Chondrocyte (in vitro differentiated cells): ENCODE measurements at places on chromosomes 1 and 21. TPM values are rescaled to one million over a fixed set of nuclear protein-coding genes. Genes with fewer than 3 reads are reported as not detected.

CD2 gene
- not detected in 3 replicates for total RNA-seq

GRCh38 chr1:77671836-77672235, 10.6 kb downstream of the ZZZ3 start:
- DNase-seq = no peak
- H3K27ac ChIP-seq = no peak overlapping the region
- H3K4me1 ChIP-seq = peaks cover 41% of the 10 kb centered on the region
- H3K36me3 ChIP-seq = peaks cover 1% of the 10 kb centered on the region

DNA sequence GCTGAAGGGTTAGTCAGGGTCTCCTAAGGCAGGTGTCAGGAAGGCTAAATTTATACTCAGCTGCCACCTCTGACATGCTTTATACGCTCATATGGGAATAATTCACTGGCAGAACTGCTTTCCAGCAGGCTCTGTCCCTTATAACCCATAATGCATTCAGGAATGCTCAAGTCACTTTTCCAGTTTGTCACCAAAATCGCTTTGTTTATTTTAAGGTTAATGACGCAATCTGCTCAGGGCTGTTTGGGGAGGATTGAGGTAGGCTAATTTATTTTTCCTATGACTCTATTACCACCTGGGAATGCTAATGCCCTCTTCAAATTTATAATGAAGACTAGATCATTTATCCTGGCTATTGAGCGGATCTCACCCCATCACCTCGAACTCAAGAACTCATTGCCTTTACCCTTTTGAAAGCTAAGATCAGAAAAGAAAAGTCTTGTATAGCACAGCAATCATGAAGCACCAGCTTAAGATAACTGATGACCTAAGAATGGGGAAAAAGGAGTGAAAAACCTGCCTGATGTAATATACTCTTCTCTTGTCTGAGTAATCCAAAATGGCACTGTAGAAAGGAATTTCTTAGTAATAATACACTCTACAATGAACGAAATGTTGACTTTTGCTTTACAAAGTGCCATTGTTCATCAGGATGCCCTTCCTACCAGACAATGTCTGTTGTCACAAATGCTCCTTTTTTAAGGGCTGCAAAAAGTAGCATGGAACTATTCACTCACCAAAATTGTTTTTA, 97.9 kb upstream of the EXO1 start:
- no peaks in the 10 kb centered on the region for H3K4me1 ChIP-seq
- no peaks in the 10 kb centered on the region for H3K36me3 ChIP-seq
- no peak overlapping the region for H3K27ac ChIP-seq
- peaks cover 11% of the 10 kb centered on the region for H3K27me3 ChIP-seq
- DNase-seq = no peak

DNA sequence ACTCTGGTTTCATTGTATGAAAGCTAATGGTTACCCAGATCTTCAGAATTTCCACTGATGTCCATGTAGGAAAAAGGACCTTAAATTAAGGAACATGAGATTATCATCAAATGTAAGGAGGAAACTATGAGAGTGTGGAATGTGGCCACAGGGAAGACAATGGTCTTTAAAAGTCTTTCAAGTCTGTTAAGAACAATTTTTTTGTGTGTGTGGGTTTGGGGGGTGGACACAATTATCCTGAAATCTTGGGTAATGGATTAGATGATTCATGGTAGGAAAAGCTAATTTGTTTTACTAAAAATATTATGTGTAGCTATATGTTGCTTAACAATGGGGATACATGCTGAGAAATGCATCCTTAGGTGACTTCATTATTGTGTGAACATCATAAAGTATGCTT, 72.9 kb downstream of the PLA2G4A start:
- H3K4me3 ChIP-seq = no peak overlapping the region
- DNase-seq = no peak
- peaks cover 5% of the 10 kb centered on the region for H3K27me3 ChIP-seq
- no peaks in the 10 kb centered on the region for H3K36me3 ChIP-seq
- H3K27ac ChIP-seq = no peak overlapping the region
